ENCODE measurements at places on chromosomes 4 and X. TPM values are rescaled to one million over a fixed set of nuclear protein-coding genes. Genes with fewer than 3 reads are reported as not detected.

The CT45A10 gene
- polyA plus RNA-seq: not detected

The TMPRSS11A gene
- 0.03 TPM for polyA plus RNA-seq

The CACNA1F gene
- 0.45 TPM for polyA plus RNA-seq

The RHOXF1 gene
- polyA plus RNA-seq: 2.3 TPM

The NEXMIF gene
- polyA plus RNA-seq: 2.7 TPM

The CT45A6 gene
- polyA plus RNA-seq: not detected

The TTC29 gene
- 1.6 TPM for polyA plus RNA-seq

The TBC1D25 gene
- 10.7 TPM for polyA plus RNA-seq

The LRAT gene
- 0.69 TPM for polyA plus RNA-seq

DNA sequence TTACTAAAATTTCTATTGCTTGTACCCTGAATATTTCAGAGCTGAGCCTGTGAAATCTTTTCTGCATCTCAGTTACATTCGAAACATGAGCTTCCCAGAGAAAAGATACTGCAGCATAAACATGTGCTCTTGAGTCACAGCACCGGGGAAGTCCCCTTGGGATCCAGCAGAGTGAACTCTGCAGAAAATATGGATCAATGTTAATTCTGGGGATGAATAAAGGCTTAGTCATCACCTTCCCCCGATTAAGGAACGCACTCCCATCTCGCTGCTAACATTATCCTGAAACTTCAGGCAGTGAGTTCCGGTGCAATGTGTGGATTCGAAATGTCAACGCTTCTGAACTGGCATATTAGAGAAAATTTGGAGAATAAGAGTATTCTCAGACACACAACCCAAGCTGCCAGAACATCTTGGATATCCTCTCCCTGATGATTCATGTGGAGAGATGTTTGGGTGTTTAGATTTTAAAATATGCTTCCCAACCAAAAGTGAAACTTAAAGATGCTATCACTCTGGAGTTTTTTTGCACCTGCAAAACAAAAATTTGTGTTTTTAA, 90.8 kb downstream of the IRF2 start:
- DNase-seq: no peak

GRCh38 chr4:175394208-175394607, 417.9 kb downstream of the GPM6A start:
- no peak for DNase-seq

- no peak for DNase-seq
These were observed 13.3 kb downstream of the CYP4V2 start for GRCh38 chr4:186204686-186205085.

DNA sequence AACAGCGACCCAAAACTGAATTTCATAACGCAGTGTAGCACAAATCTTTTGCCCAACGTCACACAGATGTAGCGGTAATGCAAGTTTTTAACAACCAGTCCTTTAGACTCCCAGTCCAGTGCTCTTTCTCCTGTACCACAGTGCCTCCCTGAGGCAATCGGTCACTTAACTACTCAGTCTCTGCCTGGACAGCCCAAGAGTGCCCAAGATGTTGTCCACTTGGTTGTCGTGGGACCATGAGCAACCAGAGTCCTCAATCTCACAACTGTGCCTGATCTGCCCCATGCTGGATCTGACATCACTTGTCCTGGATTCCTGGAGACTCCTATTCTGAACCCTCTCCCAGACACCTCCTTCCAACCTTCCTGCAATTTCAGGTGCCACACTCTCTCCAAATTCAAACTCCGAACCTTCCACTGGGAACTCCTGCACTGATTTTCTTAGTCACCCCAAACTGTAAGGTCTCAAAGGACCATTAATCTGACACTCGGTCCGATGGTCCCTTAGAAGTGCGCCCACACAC, 702 bp downstream of the MMGT1 start:
- DNase-seq: no peak

- no peak for DNase-seq
These were observed 34.0 kb upstream of the PACRGL start for GRCh38 chr4:20666012-20666860.

DNA sequence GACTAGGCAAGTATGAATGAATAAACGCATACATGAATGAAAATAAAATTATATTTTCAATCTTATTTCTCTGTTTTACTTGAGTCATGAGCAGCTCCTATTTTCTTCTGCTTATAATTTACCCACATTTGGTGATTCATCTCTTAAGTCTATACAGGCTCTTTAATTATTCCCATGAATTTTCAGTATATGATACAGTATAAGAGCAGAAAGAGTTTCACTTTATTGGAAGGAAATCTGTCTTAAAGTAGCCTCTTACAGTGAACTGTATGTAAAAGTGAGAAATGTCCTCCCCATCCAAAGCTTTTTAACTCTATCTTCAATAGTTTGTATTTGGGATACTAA, 50.8 kb downstream of the TMEM165 start:
- DNase-seq: no peak

DNA sequence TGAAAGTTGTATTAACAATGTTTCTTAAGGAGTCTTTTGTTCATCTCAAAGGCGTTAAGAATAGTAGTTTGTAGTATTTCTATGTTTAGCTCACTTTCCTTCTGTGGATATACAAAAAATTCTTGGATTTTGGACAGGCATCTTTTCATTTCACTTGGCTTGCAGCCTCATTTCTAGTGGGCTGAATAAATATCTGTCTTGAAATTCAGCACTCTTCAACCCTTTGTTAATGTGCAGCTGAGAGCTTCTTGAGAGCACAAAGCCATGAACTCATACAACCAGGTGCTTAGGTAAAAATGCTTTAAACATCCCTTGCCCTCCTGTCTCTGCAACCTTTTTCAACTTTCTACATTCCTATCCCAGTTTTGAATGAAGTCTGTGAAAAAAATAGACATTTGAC, 1003.2 kb downstream of the C4orf33 start:
- DNase-seq: no peak

GRCh38 chrX:108362026-108362425, 76.2 kb downstream of the COL4A6 start:
- DNase-seq: no peak

DNA sequence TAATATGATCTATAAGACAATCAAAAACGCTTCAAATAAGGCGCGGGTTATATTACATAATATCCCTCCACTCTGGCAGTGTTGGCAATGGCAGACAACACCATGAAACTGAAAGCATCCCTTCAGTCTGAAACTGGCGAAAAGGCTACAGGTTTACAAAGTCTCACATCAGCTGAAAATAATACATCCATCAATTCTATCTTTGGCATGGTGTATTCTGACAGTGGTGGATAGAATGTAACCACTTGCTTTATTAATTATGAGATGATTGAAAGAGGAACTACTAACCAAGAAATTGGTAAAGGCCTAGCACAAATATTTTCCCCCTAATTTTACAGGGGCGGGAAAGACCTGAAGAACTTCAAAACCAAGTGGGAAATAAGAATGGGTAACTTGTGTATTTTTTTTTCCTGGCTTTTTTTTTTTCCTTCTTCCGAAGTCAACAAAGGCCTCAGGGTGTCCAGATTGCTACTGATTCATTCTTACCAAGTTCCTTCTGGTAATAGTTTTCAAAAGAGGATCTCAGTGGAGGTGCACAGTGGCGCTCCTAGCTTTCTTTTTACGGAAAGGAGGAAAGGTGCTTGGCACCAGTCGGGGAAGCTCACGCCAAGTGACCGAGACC, 728 bp downstream of the UBA6 start:
- no peak for DNase-seq

DNA sequence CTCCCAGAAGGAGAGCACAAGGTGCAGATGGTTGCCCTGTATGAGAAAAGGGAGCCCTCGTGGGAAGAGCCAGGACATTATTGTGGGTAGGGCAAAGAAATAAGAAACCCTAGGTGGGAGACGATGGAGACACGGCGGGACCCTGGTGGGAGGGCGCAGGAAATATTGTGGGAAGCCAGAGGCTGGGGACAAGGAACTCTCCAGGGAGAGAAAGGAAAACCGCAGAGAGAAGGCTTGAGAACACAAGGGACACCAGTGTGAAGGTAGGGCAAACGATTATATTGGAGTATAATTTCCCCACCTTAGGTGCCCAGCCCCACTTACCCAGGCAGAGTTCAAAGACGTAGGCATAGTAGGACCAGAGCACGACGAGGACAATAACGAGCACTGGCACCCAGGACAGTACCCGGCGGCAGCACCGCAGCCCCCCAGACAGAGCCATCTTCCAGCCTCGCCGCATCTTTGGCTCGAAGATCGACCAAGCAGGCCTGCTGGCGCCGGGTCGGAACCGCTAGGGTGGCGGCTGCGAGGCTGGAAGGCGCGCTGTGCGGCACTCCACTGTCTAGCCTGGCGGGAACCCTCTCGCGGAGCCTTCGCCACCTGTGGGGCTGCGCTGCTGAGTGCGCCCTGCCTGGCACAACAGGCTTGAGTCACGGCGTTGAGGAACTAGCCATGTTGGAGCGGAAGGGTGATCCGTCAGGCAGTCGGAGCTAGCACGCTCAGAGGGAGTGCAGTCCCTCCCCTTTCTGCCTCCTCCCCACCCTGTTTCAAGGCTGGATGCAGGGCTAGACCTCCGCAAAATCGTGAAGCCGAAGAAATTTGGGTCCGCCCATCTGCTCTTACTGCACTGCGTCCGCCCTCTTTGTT, at the start of gene ZDHHC15:
TSS of gene ZDHHC15 (minus strand) at position 473 of the 867 bp plus-strand sequence. CDS start at position 460, 13 bp downstream.
- peak; percentile 47 for DNase-seq

DNA sequence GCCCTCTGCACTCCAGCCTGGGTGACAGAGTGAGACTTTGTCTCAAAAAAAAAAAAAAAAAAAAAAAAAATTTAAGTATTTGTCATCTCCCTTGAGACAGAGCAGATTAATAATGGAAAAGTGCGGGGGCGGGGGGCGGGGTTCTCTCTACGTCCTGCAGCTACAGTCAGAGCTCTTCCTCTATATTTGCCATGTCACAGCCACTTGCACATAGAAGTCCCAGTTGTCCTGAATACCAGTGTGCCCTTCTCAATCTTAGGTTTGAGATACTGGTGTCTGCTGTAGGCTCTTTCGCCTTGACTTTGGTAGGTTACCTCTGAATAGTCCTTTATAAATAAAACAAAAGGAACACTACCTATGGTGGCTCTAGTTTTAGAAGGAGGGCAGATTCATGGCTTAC, 237.8 kb upstream of the PGRMC2 start:
- DNase-seq: no peak

DNA sequence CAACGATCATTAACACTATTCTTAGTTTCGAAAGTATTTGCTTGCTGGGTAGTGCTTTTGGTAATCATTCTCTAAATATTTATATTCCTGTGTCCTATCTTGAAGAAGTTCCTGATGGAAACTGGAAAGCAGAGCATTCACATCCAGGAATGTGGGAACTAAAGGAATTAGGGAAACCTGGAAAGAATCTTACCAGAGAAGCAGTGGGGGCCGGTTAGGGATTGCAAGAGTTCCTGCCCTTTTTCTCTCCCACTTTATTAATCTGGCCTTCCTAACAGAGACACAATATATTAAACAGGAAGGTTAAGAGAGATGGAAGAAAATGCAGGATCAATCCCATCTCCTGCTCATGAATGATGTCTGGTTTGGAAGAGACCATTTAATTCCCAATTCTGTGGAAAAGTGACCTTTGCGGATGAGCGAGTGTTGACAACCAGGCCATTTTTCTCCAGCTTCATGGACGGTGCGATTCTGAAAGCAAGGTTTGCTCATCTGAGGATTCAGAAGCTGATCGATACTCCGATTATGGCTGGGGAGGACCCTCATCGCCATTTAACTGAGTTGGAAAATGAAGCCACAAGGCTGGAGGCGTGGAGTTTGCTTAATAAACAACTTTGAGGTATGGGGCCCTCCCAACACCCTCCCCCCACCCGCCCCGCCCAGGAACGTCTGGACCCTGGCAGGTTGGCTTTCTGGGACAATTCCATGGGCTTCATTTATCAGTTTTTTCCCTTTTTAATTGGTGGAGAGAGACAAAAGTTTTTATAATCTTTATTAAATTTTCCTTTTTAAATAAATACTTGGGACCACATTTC, 52.3 kb downstream of the C4orf51 start:
- DNase-seq: no peak

DNA sequence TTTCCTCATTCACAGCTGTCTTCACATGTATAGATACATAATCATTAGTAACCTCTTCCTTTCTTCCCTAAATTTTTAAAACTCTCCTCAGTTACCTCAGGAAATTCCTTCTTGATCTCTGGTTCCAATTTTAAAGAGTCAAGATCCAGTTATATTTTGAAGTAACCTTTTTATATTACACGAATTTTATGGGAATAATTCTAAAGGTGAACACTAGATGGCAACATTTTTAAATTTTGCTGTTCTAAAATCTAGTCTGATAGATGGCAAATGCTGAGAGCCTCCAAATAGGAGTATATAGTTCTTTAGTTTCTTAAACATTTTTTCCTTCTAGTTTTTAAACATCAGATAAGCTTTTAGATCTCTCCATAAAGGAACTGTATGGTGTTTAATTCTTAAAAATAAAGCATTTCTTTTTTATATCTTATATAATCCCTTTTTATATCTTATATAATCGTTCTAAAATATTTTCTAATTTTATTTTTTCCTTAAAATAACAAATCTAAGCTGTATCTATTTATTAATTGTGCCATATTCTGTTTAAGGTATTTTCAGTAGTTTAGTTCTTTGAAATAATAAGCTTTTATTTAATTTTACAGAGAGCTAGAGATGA, 37.9 kb upstream of the PAPSS1 start:
- no peak for DNase-seq

DNA sequence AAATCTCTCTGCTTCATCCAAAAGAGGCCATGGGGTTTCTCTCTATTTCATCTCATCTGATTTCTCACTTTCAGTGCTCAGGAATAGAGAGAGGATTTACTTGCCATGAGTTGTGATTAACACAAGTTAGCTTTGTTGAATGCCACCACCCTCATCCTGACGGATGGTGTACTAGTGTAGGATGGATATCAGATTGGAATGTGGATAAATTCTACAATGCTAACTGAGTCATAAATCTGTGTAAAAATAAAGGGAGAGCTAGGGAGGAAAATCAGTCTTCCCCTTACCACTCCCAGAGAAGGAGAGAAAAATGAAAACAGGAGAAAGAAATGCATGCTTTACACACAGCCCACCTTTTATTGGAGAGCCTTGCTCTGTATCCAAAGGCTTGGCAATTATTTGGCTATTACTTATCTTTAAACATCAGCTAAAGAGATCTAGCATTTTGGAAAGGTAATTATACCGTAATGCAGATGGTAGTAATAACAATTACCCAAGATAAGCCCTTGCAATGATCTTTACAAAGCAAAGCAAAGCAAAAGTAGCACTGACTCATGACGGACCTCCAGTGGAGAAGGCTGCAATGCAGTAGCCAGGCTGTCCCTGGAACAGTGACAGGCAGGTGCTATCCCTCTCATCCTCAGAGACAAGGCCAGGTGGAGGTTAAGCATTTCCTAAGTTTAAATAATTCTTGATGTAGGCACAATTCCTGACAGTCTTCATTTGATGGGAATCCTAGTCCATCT, 306.3 kb upstream of the PPARGC1A start:
- no peak for DNase-seq

Measured in right renal pelvis (tissue), 4 donors.